Activated CD8-positive, alpha-beta memory T cell treated with anti-CD3 and anti-CD28 coated beads for 4 hours (primary cell): ENCODE measurements at places on chromosomes 1 and 21.

GRCh38 chr1:214316593-214316992, 35.6 kb downstream of the SMYD2 start:
- DNase-seq, result no peak

DNA sequence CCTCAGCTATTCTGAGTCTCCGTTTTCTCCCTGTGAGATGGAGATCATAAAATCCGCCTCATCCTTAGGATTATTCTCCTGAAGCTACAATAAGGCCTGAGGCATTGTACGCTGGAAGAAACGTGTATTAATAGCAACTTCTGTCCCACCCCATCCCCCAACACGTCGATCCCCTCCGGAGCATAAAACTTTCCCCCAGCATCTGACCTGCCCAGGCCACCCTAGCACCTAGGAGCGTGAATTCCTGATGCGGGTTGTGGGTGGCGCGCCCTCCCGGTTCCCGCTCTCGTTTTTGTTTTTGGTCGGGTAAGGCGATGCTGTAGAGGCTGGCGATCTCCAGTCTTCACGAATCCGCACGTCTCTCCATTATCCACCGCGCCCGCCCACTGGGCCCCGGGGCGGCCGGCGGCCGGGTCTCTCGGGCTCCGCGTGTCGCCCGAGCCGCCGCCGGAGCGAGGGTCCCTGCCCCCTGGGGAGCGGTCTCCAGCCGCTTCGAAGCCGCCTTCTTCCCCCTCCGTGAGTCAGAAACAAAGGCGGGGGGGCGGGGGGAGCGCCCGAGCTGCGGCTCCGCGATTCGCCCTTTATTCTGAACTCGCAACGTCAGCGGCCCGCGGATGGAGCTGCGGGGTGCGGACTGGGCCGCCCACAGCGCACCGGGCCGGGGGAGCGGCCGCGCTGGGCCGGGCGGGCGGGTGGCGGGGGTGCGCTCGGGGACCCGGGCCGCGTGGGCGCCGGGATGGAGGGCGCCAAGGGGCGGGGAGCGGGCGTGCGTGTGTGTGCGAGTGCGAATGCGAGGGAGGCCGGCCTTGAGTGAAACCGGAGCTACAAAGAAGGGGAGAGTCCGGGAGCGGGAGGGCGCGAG, at the start of gene PLEKHO1:
PLEKHO1 (plus strand) TSS at position 646 of the 862 bp plus-strand sequence. CDS start 342 bp downstream, outside the sequence.
- DNase-seq, result peak; percentile 73

DNA sequence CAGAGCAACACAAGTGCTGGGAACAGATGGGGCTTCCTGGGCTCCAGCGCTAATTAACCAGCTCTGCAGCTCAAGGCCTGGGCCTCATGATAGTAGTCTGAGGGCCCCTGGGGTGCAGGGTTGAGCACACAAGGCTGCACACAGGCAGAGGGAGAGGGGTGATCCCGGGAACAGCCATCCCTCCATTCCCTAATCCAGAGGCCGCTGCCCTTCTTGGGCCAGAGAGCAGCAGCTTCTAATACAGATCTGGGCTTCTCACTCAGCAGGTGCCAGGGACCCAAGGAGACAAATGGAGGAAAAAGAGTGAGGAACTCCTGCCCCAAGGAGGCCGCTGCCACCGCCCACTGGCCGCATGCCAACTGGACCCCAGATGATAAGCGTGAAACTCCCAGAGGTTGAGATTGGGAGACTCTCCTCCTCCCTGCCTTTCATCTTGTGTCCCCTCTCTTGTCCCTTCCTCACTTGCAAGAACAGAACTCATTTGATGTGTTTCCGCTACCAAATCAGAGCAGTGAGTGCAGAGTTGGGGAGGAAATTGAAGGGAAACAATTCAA, 58.0 kb upstream of the IFNAR2 start:
- no peak for DNase-seq

- DNase-seq, result no peak
Observed at GRCh38 chr1:43590388-43590925, 59.5 kb upstream of the KDM4A start.

DNA sequence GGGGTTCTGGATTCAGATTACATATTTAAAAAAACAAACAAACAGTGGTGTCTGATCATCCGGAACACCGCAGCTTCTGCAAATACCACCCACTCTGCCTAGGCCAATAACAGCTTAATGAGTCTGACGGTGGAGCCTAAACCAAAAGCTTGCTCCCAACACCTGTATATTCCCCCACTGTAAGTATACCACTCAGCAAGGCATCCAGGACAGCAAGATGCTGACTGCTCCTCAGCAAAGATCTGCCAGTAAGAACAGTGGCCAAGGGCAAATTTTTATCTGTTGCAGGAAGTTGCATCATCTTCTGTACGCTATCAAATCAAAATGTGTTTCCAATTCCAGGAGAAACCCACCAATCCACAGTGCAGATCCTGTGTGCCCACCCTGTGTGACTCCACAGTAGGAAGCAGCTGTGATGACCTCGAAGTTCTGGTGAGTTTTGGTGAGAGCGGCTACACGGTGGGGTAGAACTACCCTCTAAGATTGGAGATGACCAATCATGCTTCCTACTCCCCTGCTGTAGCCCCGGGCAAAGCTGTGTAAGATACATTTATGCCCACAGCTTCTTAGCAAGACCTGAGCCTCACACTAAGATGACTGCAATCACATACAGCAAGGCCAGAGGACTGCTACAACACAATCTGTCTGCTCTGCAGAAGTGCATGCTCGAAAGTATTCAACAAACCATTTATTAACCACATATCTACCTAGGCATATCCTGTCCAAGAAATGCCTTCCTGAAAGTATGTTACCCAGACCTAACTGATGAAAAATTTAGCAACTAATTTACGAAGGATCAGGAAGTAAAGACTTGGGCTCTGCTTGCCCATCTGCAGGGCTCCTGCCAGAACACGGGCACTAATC, 30.5 kb downstream of the SIPA1L2 start:
- no peak for DNase-seq

DNA sequence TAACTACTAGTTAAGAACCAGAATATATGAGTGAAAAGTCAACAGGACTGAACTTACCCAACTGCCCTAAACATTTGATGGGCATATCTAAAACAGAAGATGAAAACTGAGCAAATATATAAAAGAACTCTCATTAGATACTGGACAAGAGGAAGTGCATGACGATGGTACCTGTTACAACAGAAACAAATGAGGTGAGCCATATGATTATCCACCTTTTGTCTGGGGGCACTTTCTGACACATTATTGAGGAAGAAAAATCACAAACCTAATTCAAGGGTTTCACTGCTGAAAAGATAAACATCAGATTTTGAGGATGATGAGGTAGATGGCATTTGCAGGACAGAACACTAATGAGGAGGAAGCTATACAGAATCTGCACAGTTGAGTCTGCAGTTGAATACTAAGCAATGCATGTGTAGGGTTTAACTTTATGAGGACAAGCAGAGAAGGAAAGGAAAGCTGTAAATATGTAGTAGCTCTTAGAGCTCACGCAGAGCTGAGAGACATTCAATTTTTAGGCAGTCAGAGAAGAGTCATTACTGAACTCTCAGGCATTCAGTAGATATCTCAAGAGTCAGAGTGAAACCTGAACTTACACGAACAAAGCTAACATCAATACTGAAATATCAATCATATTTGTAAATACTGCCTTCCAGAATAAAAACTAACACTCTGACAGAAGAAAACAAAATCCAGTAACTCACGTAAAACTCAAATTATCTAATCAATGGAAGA, 262.1 kb downstream of the AKT3 start:
- no peak for DNase-seq

GRCh38 chr1:145719230-145720079, at the start of gene CD160:
CD160 (plus strand) TSS chr1:145719499; CDS start chr1:145728328, 8,829 bp downstream.
- no peak for DNase-seq

GRCh38 chr1:240426051-240426450, 185.9 kb downstream of the GREM2 start:
- no peak for DNase-seq

- DNase-seq, result no peak
Observed at GRCh38 chr1:38018864-38019343, 6.4 kb downstream of the UTP11 start.

DNA sequence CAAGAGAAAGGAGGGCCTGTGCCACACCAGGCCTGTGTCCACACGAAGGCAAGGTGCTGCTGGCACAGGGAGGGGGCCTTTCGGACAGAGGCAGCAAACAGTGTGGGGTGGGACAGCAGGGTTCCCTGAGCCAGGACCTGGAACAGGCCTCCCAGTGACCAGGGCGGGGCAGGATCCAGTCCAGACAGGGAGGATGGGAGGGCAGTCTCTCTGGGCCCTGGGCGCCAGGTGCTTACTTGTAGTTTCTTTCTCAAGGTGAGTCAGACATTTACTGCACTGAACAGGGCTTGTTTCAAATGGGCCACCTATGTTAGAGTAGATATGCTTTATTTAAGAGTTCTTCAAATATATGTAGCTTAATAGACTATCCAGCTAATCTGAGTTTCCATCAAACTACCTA, 52.8 kb upstream of the STUM start:
- DNase-seq, result no peak

DNA sequence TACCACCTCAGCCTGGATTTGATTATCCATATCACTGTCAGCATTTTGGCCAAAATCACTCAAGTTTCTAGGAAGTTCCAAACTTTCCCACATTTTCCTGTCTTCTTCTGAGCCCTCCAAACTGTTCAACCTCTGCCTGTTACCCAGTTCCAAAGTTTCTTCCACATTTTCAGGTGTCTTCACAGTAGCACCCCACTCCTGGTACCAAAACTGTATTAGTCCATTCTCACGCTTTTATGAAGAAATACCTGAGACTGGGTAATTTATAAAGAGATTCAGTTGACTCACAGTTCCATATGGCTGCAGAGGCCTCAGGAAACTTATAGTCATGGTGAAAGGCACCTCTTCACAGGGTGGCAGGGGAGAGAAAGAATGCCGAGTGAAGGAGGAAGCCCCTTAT, 39.4 kb downstream of the STXBP3 start:
- no peak for DNase-seq

DNA sequence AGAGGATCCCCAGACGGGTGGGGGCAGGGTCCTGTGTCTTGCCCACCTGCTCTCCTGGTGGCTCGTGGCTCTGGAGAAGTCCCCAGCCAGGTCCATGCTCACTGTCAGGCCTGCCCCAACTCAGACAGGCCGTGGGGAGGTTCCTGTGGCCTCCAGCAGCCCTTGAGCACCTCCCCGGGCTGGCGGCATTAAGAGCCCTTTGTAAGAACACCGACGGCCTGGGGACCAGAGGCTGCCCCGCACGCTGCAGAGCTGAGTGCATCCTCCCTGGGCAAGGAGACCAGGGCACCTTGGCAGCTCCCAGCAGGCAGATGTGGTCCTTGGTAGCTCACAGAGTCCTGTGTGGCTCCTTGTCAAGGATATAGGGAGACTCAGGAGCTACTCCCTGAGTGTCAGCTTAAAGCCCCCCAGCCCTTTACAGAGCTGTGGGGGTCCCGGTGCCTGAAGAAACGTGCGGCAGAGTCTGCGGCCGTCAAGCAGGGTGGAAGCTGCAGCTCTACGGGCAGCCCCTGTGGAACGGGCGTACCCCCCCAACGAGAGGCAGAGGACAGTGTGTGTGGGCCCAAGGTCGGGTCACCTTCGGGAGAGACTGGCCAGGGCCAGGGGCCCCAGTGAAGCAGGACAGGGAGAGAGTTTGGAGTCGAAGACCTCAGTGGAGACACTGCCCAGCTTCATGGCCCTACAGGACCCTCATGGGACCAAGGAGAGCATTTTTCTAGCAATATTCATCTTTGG, 118.6 kb downstream of the PRDM16 start:
- DNase-seq, result no peak

GRCh38 chr1:11719313-11720032, 16.5 kb upstream of the AGTRAP start:
- peak; percentile 74 for DNase-seq

DNA sequence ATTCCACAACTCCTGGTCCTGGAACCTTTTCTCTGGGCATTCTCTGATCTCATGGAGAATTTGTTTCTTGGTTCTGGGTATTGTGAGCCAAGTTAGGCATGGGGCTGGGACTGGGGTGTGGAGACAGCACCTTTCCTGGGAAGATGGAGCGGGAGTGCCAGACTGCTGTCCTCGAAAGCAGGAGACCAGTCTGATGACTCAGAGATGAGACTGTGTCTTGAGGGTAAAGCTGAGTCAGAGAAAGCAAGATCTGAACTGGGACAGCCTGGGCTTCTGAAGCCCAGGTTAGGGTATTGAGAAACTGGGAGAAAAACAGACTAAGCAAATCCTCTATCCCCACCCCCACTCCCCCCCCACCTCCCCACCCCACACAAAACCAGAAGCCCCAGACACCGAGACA, 2.2 kb upstream of the KANK4 start:
- no peak for DNase-seq

- no peak for DNase-seq
Observed at GRCh38 chr1:116111524-116112021, 374 bp downstream of the MAB21L3 start.

- no peak for DNase-seq
Observed at GRCh38 chr1:223708651-223709268, 3.6 kb upstream of the CAPN2 start.

DNA sequence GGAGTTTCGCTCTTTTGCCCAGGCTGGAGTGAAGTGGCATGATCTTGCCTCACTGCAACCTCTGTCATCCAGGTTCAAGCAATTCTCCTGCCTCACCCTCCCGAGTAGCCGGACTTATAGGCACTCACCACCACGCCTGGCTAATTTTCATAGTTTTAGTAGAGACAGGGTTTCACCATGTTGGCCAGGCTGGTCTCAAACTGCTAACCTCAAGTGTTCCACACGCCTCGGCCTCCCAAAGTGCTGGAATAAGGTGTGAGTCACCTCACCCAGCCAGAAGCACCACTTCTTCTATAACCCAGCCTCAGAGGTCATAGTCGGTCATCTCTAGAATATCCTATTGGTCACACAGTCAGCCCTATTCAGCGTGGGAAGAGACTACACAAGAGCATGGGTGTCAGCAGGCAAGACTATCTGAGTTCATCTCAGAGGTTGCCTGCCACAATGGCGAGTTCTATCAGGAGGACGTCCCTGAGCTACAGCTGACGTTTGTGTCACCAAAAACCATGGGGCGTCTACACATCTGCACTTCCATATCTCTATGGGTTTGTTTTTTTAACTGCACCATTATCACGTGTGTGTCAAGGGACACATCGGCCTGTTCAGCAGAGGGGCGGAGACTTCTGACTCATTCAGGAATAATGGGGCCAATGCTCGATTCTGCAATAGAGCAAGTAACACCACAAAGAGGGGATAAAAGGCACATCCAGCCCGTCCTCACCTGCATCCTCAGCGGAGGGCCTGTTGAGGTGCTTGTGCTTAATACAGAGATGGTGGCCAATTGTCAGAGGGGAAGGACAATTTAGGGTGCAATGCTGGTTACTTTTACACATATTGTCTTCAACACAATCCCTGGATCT, 256.3 kb upstream of the IRF2BP2 start:
- no peak for DNase-seq
